ENCODE measurements at places on chromosomes 5 and 9. TPM values are rescaled to one million over a fixed set of nuclear protein-coding genes. Genes with fewer than 3 reads are reported as not detected.

Gene LCN9
- total RNA-seq, result not detected

Gene MEGF10
- total RNA-seq, result 1.1 TPM

Gene PCDHGB5
- total RNA-seq, result 15.8 TPM

Gene NR2F1
- 71.4 TPM for total RNA-seq
